ENCODE measurements at places on chromosomes 7 and 10.

- no peak for DNase-seq
Observed at GRCh38 chr7:131653418-131654248, 97.2 kb upstream of the PODXL start.

GRCh38 chr7:142413280-142414000 lies 155.6 kb upstream of the PRSS58 start:
- DNase-seq: no peak

- DNase-seq: no peak
Observed at GRCh38 chr7:6709808-6710207, 3.1 kb upstream of the ZNF12 start.

- no peak for DNase-seq
Observed at GRCh38 chr7:6453734-6454133, 6.0 kb upstream of the DAGLB start.

DNA sequence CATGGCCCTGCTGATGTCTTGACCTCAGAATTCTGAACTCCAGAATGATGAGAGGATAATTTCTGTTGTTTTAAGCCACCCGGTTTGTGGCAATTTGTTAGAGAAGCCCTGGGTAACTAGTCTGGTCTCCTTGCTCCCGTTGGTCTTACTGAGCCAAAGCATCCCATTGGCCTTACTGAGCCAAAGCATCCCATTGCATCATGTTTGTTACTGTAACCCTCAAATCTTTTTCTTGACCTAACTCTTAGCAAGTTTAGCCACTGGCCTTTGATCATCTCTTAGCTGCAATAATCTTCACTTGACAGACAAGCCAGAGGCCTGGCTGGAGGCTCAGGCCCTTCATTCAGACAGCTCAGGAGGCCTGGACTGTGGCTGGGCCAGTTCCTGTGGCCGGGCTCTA lies 21.8 kb downstream of the TBXAS1 start:
- DNase-seq: no peak

All from NCI-H1436 treated with DMSO at 0.1 percent for 48 hours (cell line).